ENCODE measurements at places on chromosomes 4 and X.

- no peak for DNase-seq
These were observed 56.2 kb downstream of the ADRA2C start for GRCh38 chr4:3822230-3822947.

- DNase-seq = no peak
These were observed 10.7 kb upstream of the WDR17 start for GRCh38 chr4:176054942-176055341.

DNA sequence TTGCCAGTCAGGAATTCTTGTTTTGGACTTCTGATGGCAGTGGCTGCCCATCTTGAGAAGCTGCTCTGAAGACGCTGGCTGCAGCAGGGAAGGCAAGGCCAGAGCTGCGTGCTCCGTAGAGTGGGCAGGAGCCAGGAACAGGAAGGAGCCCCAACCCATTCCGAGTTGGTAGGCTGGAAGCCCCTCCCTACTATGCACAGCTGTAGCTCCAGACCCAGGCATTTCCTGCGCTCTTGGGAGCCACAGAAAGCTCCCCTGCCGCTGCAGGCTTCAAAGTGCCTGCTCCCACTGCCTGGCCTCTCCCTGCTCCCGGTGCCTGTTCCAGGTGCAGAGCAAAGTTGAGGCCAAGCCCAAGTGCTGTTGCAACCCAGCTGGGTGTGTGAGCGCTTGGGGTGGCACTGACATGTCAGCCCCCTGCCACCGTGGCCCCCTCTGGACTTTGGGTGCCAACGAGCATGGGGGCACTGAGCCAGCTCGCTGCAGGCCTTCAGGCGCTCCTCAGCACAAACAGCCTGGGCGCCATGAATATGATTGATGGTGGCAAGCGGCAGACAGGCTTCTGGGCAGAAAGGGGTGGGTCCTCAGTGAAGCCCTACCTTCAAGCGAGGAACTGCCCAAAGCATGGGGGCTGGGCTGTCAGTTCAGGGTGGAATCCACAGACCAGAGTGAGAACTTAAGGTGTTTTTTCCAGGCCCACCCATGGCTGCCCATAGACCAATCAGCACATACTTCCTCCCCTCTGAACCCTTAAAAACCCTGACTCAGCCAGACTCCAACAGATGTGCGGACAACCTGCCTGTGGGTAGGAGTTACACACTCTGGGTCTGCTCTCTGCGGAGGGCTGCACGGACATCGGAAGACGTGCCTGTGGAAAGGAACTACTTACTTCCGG lies 677.2 kb upstream of the INTU start:
- no peak for DNase-seq

GRCh38 chrX:41984628-41985027 lies 61.3 kb upstream of the CASK start:
- DNase-seq = no peak

GRCh38 chr4:1014291-1015167 lies 3.1 kb downstream of the FGFRL1 start:
- DNase-seq = no peak

DNA sequence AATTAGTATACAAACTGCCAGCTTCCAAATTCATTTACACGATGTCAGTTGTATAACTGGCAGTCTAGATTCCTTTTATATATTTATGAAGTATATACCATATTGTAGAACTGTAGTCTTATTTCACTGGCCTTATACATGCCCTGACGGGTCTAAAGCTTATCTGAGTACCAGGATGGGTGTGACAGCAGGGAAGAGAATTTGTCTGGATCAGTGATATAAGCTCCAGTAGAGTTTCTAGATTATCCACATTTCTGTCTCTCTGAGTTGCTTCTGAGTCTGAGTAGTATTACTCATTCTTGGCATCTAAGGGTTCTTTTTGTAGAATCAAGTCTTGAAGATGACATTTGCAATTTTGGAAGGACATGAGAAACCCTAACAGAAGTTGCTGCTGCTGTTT lies 101.3 kb downstream of the RPA4 start:
- no peak for DNase-seq

DNA sequence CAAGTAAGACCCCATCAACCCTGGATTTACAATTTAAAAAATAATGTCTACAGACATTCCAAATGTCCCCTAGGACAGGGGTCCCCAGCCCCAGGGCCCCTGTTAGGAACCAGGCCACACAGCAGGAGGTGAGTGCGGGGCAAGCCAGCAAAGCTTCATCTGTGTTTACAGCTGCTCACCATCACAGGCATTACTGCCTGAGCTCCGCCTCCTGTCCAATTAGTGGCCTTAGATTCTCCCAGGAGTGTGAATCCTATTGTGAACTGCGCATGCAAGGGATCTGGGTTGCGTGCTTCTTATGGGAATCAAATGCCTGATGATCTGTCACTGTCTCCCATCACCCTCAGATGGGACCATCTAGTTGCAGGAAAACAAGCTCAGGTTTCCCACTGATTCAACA lies 146.1 kb downstream of the ATP10D start:
- no peak for DNase-seq

- no peak for DNase-seq
These were observed 203.1 kb downstream of the FBXO8 start for GRCh38 chr4:174080361-174080760.

- DNase-seq = no peak
These were observed 54.9 kb downstream of the UBQLN2 start for GRCh38 chrX:56618323-56618722.

DNA sequence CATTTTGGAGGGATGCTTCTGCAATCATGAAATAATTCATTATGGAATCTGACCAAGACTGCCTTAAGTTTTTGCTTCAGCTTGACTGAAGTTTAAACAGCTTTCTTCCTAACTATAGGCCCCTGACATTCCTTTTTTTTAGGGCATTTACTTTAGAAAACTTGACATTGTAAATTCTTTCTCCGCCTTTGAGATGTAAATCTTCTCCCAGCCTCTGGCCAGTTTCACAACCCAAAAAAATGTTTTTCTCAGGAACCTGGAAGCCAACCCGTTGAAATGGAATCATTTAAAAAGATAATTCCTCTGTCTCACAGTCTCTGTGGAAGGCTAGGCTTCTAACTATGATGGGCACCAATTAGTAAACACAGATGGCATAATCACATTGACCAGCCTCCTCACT lies 710.4 kb upstream of the PABPC4L start:
- DNase-seq = no peak

- DNase-seq = no peak
These were observed 80.8 kb downstream of the ANKRD50 start for GRCh38 chr4:124631760-124632159.

Data from NCI-H774 (cell line).